RCC 7860 (cell line): ENCODE measurements at places on chromosomes 11 and 22.
A peak's percentile ranks its signal among the peaks of the same experiment; 100 is the strongest.

DNA sequence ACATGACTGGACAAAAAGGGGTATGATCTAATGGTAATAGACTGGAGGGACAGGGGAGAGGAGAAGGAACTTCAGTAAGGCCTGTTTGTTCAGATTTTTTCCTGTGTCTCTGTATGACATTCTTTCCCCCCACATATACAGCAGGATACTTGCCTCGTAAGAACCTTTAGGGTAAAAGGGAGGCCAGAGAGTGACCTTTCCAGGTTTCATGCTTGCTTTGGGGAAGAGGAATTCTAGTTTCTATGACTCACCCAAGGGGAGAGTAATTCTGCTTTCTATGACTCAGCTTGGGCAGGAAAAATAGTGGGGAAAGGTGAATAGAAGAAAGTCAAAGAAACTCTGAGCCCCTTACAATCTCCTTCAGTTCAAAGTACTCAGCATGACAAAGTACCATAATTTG, 457.0 kb downstream of the DLG2 start:
- peak; percentile 38 for DNase-seq

DNA sequence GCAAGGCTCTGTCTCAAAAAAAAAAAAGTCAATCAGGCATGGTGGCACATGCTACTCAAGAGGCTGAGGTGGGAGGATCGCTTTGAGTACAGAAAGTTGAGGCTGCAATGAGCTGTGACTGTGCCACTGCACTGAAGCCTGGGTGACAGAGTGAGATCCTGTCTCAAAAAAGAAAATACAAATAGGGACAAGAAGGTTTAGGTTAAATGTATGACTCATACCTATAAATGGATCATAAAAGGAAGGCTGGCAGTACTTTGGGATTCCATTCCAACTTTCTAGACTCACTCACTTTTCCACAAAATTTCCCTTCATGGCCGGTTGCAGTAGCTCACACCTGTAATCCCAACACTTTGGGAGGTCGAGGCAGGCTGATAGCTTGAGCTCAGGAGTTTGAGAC, 25.6 kb upstream of the OSBP start:
- DNase-seq, result no peak

DNA sequence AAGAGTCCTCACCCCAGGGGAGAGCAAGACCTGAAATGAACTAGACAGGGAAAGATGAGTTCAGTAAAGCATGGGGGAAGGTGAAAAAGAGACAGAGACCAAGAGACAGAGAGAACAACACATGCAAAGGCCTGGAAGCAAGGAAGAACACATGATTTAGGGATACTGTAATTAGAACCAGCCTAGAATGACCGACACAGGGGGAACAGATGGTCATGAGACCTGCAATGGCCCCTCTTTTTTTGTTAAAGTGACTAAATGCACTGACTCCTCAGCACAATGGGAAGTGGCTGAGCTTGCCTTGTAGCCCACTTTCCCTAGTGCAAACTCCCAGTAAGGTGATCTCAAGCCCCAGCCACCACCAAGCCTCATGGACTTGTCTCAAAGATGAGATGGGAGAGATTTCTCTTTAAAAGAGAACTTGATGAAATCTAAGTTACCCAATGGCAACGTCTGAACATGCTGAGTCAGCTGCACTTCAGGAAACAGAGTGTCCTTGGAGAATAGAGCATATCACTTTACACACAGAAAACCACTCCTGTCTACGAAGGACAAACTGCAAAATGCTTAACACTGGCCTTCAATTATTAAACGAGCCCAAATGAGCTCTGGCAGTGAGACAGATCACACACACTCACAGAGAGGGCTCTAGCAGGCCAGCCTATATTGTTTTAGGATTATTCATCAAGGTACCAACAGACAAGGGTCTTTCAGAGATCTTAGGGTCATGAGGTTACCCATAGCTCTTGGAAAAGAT, 91.0 kb downstream of the SERGEF start:
- no peak for DNase-seq

GRCh38 chr22:29693671-29694070, 26.1 kb upstream of the CABP7 start:
- no peak for DNase-seq

DNA sequence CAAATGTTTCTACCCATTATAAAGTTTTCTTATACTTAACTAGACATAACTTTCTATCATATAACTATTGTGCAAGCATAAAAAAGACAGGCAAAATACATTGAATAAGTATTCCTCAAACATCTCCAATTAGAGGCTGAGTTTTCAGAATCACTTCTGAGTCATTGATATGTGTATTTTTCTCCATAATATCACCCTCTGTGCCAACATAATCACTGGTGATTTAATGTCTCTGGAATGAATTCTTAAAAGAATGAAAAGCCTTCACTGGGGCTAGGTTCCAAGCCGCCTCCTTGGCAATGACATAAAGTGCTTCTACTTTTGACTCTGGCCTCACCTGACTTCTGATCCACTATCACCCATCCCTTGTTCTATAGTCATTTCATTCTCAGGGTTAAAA, 197.0 kb upstream of the E2F8 start:
- DNase-seq, result peak; percentile 76
